ENCODE measurements at places on chromosomes 13 and 19.
A peak's percentile ranks its signal among the peaks of the same experiment; 100 is the strongest.

DNA sequence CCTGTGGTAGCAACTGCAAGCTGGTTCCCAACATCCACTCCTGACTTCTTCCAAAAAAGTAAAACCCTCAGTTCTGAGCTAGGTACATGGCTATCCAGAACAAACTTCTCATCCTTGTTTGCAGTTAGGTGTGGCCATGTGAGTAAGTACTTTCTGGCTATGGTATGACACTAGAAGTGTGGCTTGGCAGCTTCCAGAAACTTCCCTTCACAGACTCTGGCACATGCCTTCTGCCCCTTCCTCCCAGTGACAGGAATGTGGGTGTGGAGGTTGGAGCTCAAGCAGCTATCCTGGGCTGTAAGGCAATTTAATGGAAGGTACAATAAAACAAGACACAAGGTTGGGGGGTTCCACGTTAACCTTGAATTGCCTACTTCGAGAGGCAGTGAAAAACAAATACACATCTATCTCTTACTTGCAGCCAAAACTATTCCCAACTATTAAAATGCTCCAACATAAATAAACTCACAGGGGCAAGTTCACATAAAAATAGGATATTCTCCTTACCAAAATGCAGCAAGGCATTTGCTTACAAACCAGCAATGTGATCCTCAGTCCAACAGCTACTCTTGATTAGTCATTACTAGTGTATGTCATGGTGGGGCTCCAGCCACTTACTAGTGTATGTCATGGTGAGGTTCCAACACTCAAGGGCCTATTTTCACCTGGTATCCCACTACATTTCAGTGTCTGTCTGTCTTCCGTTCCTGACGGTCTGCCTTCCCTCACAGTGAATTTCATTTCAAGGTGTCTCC, 3.1 kb downstream of the SMG9 start:
- no peak for DNase-seq

DNA sequence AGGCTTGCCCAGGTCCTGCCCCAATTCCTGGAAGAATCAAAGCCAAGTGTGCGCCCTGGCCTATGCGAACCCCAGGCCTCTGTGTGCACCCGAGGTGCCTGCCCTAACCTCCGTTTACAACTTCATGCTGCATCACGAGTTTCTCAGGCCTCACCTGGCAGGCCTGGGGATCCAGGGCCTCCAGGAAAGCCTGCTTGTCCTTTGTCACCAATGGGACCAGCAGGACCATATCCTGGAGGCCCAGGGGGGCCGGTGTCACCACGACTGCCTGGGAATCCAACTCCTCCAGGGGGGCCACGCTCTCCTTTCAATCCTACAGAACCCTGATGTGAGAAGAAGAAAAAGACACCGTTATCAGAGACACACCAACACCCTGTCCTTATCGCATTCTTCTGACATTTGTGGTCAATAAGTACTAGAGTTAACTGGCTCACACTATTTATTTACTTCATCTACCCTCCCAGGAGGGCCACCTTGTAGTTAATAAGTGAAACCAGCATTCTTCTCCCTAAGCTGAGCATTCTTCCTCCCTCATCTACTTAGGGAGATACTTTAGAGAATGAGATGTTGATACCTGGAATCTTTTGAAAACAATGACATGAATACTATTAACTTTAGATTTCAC, 120.6 kb downstream of the COL4A1 start:
- no peak for DNase-seq

DNA sequence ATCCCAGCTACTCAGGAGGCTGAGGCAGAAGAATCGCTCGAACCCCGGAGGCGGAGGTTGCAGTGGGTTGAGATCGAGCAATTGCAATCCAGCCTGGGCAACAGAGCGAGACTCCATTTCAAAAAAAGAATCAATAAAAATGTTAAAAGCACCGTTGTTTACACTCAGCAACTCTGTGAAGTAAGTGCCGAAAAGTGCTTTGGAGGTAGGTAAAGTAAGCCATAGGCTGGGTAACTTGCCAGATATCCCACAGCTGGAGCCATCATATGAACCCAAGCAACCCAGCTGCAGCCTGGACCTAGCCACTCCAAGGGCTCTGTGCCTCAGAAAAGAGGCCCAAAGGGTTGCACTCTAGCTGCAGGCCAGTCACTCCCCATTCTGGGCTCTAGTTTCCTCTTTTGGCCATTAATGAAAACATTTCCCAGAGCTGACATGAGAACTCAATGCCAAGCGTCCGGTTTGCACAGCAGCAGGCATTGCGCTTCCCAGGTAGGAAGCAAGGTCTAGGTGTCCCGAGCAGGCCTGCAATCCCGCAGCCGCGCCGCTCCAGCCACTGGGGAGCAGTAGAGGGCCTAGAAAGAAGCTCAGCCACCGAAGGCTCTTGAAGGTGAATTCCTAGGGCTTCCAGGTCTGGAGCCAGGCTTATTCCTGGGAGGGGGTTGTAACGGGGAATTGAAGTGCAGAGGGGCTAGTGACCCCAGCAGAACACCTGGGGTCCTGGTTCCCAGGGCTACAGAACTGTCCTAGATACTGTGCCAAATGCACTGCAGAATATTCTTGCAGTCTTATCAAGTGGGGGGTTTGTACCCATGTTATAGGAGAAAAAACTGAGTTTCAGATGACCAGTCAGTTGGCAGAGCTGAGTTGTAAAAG, 4.1 kb upstream of the CD79A start:
- DNase-seq = peak; percentile 76

DNA sequence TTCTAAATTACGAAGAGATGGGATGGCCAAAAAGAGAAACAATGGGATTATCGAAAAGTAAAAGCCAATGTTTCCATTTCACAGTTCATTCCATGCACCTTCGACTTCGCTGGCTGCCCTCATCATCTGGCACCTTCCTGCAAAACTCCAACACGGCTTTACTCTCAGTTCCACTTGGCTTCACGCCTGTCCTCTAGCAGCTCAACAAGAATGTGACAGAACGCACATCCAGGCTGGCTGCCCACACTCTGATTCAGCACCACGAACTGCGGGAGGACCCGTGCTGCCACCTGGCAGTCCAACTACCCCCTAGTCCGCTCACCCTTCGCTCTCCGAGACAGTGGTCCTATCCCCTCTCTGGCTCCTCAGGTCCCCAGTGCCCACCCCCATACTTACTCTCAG, 11.7 kb downstream of the ATP7B start:
- no peak for DNase-seq

GRCh38 chr19:11356676-11357550, 1.7 kb downstream of the PLPPR2 start:
- no peak for DNase-seq

DNA sequence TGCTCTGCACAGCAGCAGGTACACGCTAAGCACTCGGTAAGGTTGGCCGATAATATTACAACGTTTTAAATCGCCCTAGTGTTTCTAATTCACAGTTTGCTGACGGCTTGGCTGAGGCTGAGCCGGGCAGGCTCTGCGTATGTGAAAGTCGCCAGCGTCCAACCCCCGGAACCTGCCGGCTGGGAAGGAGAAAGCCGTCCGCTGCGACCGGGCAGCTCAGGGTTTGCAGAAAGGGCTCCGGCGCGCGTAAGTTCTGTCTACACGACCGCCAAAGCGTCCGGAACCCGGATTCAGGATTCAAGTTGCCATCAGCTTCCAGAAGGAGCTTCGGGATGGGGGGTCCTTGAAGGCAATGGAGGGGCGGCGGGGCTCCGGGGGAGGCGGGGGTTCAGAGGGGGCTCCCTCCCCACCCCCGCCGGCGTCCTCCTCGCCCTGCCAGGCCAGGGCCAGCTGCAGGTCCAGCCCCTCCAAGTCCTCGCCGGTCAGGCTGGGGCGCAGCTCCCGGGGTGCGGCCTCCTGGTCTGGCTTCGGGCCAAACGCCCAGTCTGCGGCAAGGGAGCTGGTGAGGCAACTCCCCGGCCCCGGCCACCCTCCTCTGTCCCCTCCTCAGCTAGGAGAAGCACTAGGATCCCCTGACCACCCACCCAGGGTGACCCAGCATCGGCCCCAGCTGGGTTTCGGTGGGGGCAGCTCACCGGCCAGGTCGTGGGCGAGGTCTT, 575 bp downstream of the SMIM44 start:
- no peak for DNase-seq

GRCh38 chr13:99689955-99690354, 188.7 kb downstream of the TM9SF2 start:
- no peak for DNase-seq

DNA sequence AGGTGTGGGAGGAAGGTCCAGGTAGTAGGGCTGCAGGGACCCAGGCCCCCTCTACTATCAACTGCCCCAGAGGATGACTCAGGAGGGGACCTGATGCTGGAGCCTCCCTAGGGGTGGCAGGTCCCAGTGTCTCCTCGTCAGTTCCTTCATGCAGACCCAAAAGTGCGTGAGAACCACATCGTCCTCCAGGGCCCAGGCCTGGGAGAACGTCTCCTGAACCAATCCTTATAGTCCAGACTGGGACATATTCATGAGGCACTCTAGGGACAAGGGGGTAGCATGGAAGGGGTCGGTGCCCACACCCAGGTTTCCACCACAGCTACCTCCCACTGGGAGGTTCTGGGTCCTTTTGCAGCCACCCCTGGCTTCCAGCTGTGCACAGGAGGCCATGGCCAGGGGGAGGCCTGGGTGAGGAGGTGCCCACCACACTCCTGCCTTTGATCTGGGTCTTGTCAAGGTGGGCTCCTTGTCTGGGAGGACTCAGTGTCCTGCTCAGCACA, 38.0 kb upstream of the TPM4 start:
- DNase-seq = no peak

GRCh38 chr19:18672044-18672451, 11.4 kb upstream of the CRTC1 start:
- DNase-seq = no peak

DNA sequence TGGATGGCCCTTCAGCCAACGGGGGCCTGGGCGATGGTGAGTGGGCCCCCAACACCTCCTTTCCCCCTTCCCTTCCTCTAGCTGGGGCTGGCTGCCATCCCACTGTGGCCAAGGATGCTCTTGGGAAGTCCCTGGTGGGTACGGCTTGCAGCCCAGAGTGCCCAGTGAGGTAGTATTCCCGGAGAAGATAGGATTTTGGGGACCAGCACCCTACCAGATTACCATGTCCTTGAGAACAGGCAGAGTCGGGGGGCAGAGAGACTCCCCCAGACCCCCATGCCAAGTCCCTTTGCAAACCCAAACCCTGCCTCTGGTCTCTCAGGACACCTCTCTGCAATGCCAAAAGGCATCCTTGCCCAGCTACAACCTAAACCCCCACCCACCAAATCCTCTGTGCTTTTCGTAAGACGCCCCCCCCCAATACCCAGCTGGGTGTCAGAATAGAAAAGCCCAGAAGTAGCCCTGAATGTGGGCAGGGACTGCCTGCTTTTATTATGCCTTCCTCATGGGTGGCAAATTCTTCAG, 1.7 kb downstream of the HIF3A start:
- no peak for DNase-seq
